GM12892 (cell line): ENCODE measurements at places on chromosomes 5 and 9.

DNA sequence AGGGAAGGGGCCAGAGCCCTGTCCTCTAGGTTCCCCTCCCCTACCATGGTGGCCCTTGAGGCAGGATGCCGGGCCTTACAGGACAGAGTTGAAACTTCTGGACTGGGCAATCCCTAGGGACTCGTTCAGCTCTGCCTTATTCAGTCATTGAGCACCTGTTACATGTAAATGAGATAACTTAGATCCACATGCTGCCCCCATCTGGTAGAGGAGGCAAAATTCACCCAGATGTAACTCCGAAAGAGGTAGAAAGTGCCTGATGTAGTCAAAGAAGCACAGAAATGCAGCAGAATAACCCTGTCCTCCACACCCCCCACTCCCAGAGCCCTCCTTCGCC is 1.5 kb downstream of the GGTA1 start:
- peak; percentile 61 for DNase-seq

DNA sequence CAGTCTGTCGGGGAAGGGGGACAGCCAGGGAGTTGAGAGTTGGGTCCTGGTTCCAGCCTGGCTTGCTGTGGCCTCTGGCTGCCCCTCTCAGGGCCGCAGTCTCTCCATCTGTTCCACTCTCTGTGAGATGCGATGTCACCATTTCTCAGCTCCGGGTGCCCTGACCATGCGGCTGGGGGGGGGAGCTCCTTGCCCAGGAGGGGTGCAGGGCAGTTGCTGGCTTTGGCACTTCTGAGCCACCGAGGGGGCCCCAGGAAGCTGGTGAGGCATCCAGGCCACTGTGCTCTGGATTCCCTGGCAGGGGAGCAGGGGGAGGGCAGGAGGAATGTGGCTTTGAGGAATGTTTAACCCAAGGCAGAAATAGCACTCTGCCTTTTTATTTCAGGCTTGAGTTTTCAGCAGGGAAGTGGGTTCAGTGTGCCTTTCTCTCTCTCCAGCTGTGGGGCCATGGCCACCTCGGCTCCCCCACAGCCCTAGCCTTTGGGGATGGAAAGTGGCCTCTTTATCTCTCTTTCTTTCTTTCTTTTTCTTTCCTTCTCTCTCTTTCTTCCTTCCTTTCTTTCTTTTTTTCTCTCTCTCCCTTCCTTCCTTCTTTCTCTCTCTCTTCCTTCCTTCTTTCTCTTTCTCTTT is 11.0 kb downstream of the NCS1 start:
- DNase-seq, result no peak

DNA sequence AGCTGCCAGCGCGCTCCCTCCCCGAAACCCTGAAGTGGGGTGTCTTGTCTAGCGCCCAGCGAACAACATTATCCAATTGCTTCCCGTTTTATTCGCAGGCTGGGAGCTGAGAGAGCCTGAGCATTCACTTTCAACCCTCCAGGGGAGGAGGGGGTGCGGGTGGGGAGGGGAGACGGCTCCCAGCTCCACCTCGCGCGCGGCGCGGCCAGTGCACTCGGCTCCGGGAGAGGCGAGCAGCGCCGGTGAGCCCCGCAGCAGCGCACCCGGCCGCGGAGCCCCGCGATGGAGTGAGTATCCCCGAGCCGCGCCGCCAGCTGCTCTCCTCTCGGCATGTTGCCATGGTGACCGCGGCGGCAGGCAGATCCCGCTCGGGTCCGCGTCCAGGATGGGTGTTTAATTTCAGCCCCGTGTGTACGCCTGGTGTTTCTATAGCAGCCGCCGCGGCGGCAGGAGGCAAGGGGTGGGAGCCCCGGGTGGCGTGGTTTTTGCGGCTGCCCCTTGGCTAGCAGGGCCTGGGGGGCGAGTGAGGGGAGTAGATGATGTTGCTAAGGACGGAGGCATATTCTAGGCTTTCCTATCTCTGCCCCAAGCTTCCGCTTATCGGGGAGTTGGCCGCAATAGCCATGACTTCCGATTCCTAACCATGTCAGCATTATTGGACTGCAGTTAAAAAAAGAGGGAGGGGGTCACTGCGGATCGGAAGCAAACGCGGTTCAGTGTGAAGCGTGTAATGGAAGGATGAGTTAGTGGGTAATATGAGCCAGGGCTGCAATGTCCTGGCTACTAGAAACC is 139.2 kb upstream of the PALM2AKAP2 start:
- no peak for DNase-seq

DNA sequence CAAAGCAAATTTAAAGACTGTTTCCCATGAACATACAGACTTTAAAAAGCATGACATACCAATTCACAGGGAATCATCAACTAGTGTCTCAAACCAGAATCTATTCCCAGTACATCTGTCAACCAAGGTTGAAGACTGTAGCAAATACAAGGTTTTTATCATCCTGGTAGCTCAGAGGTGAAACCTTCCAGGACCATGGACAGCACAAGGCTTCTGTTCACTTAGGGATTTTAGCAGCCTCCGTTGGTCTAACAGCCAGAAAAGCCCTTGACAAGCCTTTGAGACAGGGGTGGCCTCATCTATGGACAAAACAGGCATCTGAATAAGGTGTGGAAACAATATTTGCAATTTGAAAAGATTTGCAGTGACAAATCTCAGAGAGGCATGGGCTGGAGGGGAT is 119.0 kb downstream of the TRIM32 start:
- DNase-seq, result no peak

GRCh38 chr9:100575006-100575405 is 2.9 kb upstream of the CAVIN4 start:
- DNase-seq, result no peak

- DNase-seq, result no peak
Measured at GRCh38 chr5:118637947-118638670, 350.2 kb downstream of the DTWD2 start.

GRCh38 chr9:7963026-7963425 is 163.4 kb upstream of the DMAC1 start:
- DNase-seq, result no peak

- DNase-seq, result no peak
Measured at GRCh38 chr5:98492258-98492657, 281.2 kb upstream of the RGMB start.

- DNase-seq, result no peak
Measured at GRCh38 chr9:98538626-98539031, 170.1 kb downstream of the GABBR2 start.

DNA sequence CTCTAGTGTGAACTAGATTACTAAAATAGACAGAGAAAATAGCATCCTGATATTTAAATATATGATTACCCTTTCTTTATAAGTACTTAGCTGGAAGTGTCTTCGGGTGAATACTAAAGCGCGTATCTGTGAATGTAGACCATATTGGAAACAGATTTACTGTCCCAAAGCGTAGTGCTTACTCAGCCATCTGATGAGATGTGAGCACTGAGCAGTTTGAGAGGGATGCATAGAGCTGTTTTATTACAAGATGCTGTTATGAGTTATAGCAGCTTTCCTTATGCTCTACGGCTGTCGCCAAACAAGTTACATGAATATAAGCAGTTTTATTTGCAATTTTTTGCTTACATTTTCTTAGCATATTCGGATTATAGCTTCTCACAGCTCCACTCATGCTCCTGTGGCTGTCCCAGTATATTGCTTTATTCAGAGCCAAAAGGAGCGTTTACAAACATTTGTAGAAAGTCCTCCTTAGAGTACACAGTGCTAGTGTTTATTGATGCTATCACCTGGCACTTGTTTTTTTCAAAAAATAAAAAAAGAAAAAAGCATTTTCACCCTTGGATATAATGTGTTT is 981.4 kb upstream of the WWC1 start:
- no peak for DNase-seq

GRCh38 chr5:97543166-97543565 is 360.1 kb upstream of the RIOK2 start:
- no peak for DNase-seq

DNA sequence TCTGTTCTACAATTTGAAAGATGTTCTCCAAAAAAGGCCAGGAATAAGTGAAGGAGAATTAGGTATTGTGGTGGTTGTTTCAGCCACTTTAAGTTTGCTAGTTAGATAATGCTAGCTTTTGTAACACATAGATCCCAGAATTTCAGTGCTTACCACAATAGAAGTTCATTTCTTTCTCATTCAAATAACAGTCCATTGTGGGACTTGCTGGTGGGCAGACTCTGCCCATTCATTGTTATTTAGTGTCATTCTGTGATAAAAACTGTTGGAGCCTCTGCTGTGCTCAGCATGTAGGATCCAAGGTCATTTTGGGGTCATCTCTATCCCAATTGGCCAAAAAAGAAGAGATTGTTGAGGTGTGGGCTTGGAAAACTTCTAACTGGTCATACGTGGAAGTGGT is 106.8 kb downstream of the CCDC192 start:
- no peak for DNase-seq
